SJSA1 (cell line): ENCODE measurements at places on chromosomes 12 and 14.

DNA sequence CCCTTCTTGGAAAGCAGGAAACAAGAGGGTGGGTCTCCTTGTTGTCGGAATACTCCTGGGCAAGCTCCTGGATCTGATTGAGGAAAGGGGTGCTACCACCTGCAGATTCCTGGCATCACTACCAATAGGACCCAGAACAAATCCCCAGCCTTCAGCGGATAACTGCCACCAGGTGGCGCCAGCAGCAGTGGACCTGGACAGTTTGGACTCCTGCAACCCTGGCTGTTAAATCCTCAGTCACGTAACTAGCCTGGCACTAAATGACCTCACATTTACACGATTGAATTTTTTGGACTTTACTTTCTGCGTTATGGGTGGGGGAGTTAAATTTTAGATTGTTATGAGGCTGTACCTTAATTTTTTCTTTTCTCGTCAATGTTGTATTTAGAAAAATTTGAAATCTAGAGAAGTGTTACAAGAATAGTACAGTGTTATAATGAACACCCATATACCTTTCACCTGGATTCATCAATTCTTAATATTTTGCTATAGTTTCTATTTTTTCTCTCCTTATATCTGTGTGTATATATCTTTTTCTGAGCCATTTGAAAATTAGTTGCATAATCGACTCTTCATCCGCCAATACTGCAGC, 95.6 kb downstream of the GAS2L3 start:
- DNase-seq: peak; percentile 68

DNA sequence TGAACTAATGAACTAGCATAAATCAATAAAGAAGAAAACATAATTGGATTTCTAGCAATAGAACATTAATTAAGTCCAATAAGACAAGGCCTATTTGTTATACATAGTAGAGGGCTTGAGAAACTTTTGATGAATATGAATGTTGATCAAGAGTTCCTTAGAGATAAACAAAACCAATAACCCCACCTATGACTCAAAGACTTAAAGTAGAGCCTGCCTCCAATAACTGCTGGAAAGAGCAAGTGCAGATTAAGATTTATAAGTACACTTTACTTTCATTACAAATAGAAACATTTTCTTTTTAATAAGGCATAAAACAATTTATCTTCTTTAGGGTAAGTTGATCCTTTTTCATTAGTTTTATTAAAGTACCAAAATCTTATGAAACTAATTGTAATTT, 185.7 kb downstream of the SRGAP1 start:
- no peak for DNase-seq

- DNase-seq: no peak
Observed at GRCh38 chr14:94025720-94026119, 420 bp upstream of the OTUB2 start.

GRCh38 chr12:120885521-120885920, 18.6 kb downstream of the SPPL3 start:
- DNase-seq: no peak

DNA sequence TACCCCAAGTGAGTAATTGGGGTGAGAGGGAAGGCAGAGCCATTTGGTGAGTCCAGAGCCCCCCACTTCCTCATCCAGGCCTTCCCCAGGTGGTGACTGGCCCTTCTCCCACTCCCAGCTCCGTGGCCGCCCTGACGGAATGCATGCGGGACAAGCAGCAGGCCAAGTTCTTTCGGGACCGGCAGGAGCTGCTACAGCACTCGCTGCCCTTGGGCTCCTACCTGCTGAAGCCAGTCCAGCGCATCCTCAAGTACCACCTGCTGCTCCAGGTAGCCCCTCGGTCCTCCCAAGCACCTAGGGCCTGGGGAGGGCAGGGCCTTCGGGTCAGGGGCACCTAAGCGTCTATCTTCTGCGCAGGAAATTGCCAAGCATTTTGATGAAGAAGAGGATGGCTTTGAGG, 26.5 kb downstream of the PLEKHG3 start:
- no peak for DNase-seq
